Urinary bladder (tissue), 4 donors: ENCODE measurements at places on chromosomes 13 and 19. TPM values are rescaled to one million over a fixed set of nuclear protein-coding genes. Genes with fewer than 3 reads are reported as not detected.

CGB8 gene
- not detected for polyA plus RNA-seq

SSC5D gene
- 24.4 TPM for polyA plus RNA-seq

CFAP97D2 gene
- polyA plus RNA-seq: not detected

NCR1 gene
- 0.13 TPM for polyA plus RNA-seq

TNFRSF19 gene
- 8.2 TPM for polyA plus RNA-seq
